Fibroblast of pulmonary artery (primary cell): ENCODE measurements at places on chromosomes 5 and 9.

DNA sequence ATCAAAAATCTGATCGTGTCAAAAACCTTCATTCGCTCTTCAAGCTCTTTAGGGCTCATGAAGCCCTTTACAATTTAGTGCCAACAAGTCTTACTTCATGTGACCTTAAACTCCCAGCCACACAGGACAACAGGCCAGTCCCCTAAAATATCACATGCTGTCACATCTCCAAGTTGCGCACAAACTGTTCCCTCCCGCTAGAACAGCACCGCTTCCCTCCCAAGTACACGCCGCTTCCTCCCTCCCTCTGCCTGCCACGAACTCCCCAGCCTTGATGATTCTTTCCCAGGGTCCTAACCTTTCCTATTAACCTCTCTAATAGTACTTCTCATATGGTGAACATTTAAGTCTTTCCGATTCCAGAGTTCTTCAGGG is 91.2 kb downstream of the TLE1 start:
- DNase-seq, result no peak

GRCh38 chr5:169971780-169972179 is 8.5 kb downstream of the INSYN2B start:
- DNase-seq, result no peak

DNA sequence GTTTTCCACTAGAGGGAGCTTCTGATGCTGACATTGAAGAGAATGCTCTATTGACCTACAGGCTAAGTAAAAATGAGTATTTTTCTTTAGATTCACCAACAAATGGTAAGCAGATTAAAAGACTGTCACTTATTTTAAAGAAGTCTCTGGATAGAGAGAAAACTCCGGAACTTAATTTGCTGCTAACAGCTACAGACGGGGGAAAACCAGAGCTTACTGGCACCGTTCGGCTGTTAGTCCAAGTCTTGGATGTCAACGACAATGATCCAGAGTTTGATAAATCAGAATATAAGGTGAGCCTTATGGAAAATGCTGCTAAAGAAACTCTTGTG is 764 bp downstream of the PCDHA11 start:
- no peak for DNase-seq

GRCh38 chr5:54517174-54517511 is 416 bp upstream of the SNX18 start:
- DNase-seq, result no peak

DNA sequence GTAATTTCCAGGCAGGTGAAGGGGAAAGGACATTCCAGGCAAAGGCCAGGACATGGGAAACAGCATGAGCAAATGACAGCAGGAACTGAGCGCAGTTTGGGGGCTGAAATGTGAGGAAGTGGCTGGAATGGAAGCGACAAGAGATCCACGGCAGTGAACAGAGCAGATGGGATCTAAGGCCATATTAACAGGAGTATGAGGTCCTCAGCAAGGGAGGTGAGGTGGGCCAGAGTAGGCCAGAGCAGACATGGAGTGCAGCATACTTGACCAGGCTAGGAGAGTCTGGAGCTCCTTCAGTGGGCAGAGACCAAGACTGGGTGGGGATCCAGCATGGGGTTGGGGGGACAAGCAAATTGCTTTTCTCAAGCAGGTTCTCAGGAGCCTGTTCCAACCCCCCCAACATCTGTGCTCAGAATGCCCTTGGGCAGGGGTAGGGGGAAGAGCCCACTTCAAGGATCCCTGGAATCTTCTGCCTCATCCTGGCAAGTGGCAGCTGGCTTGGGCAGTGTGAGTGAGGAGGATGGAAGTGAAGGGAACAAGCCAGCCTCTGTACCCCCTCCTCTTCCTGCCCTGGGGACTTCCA is 34.5 kb downstream of the DAB2IP start:
- DNase-seq, result no peak

- DNase-seq, result no peak
These were observed 51.5 kb downstream of the ZFAND5 start for GRCh38 chr9:72313507-72313906.

GRCh38 chr5:110757118-110757729 is 18.4 kb downstream of the SLC25A46 start:
- peak; percentile 77 for DNase-seq

DNA sequence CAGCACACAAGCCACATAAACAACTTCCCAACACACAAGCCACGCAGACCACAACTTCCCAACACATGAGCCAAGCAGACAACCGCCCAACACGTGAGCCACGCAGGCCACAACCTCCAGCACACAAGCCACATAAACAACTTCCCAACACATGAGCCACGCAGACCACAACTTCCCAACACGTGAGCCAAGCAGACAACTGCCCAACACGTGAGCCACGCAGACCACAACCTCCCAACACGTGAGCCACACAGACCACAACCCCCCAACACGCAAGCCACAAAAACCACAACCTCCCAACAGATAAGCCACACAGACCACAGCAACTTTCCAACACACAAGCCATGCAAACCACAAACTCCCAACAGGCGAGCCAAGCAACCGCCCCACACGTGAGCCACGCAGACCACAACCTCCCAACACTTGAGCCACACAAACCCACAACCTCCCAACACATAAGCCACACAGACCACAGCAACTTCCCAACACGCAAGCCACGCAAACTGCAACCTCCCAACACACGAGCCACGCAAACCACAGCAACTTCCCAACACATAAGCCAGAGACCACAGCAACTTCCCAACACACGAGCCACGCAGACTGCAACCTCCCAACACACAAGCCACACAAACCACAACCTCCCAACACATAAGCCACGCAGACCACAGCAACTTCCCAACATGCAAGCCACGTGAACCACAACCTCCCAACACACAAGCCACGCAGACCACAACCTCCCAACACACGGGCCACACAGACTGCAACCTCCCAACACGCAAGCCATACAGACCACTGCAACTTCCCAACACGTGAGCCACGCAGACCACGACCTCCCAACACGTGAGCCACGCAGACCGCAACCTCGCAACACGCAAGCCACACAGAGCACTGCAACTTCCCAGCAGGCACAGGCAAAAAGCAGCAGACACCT is 10.1 kb downstream of the BRD9 start:
- no peak for DNase-seq

GRCh38 chr5:116897291-116897690 is 322.7 kb upstream of the SEMA6A start:
- DNase-seq, result no peak

- no peak for DNase-seq
These were observed 24.5 kb downstream of the PSD2 start for GRCh38 chr5:139820130-139820529.

GRCh38 chr5:160635663-160636062 is 214.0 kb downstream of the PTTG1 start:
- no peak for DNase-seq

DNA sequence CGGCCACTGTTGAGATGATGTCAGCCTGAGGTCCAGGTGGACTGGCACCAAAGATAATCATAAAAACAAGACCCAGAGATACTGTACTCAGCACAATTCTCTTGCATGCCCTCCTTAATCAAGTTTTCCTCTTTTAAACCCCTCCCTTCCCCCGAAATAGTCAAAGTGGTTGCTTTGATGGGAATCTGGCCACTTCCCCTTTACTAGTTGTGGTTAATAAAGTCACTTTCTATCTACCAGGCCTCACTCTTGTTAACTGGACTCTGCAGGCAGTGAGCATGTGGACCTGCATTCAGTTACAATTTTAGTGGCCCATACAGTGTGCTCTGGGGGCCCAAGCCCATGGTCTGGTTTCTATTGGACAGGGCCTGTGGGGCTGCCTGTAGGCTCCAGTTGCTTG is 17.5 kb downstream of the FBP2 start:
- no peak for DNase-seq

DNA sequence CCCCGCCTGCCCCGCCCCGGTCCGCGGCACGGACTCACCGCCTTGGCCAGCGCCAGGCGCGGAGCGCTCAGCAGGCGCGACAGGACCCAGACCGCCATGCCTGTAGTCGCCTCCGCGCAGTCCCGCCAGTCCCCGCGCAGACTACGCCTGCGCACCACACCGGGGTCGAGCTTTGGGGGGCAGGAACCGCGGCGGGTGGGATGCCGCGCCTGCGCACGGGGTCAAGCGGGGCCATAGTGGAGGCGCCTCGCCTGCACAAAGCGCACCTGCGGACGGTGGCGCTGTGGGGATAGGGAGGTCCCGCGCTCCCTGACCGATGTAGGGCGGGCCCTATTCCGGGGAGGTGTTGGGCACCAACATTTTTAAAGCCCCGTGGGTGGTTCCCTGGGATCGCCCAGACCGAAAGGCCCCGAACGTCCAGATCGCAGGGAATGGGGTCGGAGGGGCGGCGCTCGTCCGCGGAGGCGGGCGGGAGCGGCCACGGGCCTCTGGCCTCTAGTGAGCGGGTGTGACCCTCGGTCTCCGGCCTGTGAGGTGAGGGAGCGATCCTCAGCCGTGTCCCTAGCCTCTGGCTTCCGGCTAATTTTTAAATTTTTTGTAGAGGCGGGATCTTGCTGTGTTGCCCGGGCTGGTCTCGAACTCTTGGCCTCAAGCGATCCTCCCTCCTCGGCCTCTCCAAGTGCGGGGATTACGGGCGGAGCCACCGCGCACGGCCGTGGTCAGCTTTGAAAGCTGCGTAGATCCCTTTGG is 70.8 kb upstream of the LPCAT1 start:
- peak; percentile 61 for DNase-seq

DNA sequence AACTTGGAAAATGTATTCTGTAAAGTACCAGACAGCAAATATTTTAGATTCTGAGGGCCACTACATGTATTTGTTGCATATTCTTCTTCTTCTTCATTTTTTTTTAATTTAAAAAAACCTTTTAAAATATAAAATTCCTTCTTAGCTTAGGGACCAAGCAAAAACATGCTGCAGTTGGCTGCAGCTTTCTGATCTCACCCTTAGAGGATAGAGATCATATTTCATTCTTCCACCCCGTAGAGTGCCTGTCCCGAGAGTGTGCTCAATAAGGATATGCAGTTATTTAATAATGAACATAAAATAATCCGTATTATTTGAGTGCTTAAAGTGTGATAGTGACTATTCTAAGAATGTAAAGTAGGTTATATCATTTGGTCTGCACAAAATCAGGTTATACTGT is 204.2 kb upstream of the CD180 start:
- DNase-seq, result no peak

DNA sequence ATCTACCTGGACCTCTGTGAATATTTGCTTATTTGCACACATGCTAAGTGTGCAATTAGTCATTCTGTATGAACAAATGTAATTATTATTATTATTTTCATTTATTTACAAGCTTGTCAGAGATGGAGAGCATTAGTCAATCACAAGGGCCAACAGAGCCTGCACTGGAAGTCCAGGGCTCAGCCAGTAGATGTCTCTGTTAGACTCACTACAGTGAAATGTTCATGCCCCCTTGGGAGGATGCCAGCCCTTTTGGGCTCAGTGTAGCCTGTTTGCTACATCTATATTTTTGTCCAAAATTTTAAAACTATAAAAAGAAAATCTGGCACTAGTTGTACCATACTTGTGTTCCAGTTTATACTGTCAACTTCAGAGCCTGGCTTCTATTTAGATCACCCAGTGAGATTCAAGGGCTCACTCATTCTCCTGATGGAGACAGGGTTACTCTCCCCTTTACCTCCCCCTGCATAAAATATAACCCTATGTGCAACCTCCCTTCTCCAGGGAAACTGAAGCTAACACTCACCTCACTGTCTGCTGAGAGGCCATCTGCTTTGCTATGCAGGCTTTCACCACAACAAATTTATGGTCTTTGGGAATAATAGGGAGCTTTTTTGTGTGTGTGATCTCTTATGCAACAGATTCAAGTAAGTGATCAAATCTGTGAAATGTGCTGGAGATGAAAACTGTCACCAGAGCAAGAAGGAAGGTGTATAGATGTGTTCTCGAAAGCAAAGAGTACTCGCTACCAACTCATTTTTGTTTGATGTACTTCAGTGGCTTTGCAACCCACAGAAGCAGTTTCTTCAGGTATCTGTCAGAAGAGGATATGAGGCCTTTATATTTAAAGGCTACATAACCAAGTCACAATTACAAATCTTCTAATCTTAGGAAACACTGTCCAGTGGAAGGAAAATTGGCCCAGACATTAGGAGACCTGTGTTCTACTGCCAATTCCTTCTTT is 99.9 kb upstream of the TLE4 start:
- DNase-seq, result peak; percentile 37

- peak; percentile 60 for DNase-seq
These were observed 88.7 kb upstream of the PHF24 start for GRCh38 chr9:34869390-34869789.

GRCh38 chr9:68741704-68742332 is 36.8 kb downstream of the PIP5K1B start:
- no peak for DNase-seq

DNA sequence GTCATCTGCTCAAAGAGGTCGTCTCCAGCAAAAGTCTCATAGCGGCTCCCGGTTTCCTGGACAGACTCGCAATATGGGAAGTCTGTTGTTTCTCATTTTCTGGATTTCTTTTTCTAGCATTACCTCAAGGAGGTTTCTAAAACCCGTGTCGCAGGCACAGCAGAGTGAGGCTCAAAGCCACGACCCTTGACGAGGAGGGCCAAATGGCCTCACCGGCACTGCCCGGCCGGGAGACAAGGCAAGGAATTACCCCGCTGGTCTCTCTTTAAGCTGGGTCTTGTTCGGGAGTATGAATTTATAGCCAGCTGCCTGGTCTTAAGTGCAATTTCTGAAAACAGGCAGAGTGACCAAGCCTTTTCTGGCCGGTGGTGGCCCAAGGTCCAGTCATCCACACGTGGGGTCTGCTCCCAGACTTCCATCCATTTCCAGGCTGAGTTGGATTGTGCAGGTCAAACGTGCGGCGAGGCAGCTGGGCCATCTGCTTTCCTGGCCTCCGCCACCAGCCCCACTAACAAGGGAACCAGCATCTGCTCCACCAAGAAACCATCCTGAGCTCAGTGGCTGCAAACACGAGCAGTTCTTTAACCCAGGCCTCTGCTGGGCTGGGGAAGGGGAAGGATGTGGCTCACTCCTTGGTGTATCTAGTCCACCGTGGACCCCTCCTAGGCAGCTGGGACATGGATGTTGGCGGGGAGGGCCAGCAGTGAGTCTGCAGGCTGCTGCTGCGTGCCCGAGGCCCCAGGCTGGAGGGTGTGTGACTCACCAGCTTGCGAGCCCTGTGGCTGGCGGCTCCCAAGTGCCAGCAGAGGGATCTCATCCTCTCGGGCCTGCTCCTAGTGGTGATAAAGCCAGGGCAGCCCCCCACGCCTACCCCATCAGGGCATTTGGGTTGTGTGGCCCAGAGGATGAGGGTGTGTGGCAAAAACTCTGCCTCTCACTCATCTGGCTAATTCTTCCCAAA is 55.6 kb upstream of the COL5A1 start:
- peak; percentile 52 for DNase-seq

GRCh38 chr9:32706725-32707100 is 71.2 kb upstream of the TAF1L start:
- no peak for DNase-seq

GRCh38 chr9:118618849-118619248 is 750.4 kb downstream of the BRINP1 start:
- DNase-seq, result no peak

GRCh38 chr9:94030318-94031179 is 53.7 kb upstream of the PTPDC1 start:
- peak; percentile 85 for DNase-seq

- no peak for DNase-seq
These were observed 73.1 kb downstream of the STK10 start for GRCh38 chr5:172114875-172115422.
